SW480 (cell line): ENCODE measurements at places on chromosomes 1 and 21.

DNA sequence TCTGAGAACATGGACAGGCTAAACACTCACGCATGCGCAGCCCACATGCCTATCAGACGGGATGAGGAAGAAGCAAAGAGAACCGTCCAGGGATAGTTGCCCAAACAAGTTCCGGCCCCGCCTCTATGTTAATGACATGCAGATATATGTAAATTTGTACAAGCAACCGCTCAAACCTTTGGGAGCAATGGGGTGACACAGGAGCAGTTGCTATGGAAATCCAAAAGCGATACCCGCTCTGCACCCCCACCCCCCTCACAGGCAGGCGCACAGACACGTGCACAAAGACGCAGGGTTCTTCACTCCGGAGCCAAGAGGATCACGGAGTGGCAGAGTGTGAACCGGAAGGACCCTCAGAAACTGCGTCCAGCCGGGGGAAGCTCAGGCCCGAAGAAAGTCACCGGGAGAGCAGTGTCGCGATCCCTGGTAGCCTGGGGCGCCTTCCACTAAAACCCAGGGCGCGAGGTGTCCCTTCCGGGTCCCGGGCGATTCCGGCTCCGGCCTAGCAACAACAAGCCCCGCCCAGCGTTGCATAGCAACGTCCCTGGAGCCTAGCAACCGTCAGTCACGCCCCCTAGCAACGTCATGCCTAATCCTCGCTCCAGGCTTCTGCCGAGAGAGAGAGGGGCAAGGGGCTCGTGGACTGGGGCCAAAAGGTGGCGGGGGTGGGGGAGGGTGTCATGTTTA is 24.1 kb upstream of the ADGRB2 start:
- DNase-seq: peak; percentile 82

DNA sequence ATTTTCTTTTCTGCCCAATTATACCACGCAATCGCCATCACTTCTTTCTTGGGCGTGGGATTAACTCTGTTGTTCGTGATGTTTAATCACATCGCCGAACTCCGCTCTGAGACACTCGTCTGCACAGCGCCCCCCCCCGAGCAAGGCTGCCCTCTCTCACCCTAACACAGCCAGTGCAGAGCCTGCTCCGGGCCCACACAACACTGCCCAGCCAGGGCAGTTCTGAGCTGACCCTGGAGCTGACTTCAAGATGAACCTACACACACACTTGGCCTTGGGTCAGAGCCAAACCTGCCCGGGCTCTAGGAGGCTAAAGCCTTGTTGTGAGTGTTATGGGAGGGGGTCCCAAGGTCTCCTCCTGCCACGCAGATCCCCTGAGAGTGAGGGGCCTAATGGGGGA is 64.6 kb upstream of the LRP8 start:
- DNase-seq: no peak

- no peak for DNase-seq
Measured at GRCh38 chr1:43366601-43367025, 1.2 kb downstream of the ELOVL1 start.

DNA sequence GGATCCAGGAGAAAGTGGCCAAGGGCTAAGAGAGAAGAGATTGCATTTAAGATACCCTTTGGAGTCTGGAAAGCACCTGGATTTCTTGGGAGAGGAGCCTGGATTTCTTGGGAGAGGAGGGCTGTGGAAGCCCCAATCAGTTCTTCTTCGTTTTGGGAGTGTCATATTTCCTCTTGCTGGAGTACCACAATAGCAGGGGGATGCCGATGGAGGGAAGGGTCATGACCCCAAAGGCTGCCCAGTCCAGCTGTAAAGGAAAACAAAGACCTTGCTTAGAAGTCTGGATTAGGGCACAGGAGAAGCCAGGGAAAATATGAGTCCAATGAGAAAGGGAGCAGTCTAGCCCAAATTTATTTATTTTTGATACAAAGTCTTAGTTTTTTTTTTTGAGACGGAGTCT is 11.3 kb downstream of the SSR2 start:
- no peak for DNase-seq

- no peak for DNase-seq
Measured at GRCh38 chr1:81032973-81033425, 767.7 kb upstream of the ADGRL2 start.

DNA sequence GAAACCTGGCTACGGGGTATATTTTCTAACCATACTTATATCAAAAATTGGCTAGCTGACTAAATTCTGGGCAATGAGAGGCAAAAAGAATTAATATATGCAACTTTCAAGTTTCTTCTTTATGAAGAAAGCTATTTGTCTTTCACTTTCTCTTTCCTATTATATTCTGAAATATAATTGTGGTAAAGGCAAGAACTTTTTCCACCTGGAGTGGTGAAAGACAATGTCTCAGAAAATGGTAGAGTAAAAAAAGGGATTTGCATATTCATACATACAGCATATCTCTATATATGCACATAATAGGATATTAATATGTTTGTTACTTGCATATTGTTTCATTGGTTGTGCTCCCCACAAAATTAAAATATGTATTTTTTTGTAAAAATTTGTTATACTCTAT is 793.8 kb downstream of the PLA2G4A start:
- no peak for DNase-seq

GRCh38 chr1:240414237-240414636 is 197.7 kb downstream of the GREM2 start:
- DNase-seq: no peak
